ENCODE measurements at places on chromosomes 12 and 14. TPM values are rescaled to one million over a fixed set of nuclear protein-coding genes. Genes with fewer than 3 reads are reported as not detected.

MFAP5 gene
- total RNA-seq, result 246 TPM

MAPKAPK5 gene
- total RNA-seq, result 24.0 TPM

SLC5A8 gene
- total RNA-seq, result under 0.01 TPM

PPP2R5C gene
- total RNA-seq, result 55.3 TPM

KLRD1 gene
- total RNA-seq, result 0.52 TPM

PRICKLE1 gene
- total RNA-seq, result 27.1 TPM

KRT79 gene
- 1.6 TPM for total RNA-seq

TGFB3 gene
- total RNA-seq, result 58.5 TPM

ZNF385A gene
- 3.7 TPM for total RNA-seq

CLEC6A gene
- under 0.01 TPM for total RNA-seq

LBHD2 gene
- total RNA-seq, result not detected

KRT77 gene
- not detected for total RNA-seq

TMEM120B gene
- 8.9 TPM for total RNA-seq

RASSF9 gene
- 2.6 TPM for total RNA-seq

NUAK1 gene
- 9.4 TPM for total RNA-seq

USP44 gene
- 1.0 TPM for total RNA-seq

TC2N gene
- 5.7 TPM for total RNA-seq

CDC42BPB gene
- total RNA-seq, result 50.1 TPM
